ENCODE measurements at places on chromosomes 4 and X.

GRCh38 chrX:50211510-50211909, 6.9 kb downstream of the CCNB3 start:
- DNase-seq = no peak

DNA sequence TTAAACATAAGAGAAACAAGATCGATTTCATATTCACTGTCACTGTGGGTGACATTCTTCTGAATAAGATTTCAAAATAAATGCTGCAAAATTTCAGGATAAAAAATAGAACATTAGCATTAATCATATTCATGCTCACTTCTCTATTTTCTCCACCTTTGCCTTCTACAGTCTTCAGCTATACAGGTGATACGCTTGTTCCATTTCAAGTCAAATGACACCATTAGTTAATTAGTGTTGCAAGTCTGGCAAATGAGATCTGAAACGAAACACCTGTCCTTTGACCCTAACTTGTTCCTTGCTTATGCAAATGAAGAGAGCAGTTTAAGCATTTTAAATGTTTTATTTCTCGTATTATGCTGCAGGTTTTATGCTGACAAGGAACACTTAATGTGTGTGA, 667.5 kb upstream of the MAGEB2 start:
- DNase-seq = no peak

GRCh38 chr4:83219344-83220331, 65.0 kb downstream of the COQ2 start:
- DNase-seq = no peak

DNA sequence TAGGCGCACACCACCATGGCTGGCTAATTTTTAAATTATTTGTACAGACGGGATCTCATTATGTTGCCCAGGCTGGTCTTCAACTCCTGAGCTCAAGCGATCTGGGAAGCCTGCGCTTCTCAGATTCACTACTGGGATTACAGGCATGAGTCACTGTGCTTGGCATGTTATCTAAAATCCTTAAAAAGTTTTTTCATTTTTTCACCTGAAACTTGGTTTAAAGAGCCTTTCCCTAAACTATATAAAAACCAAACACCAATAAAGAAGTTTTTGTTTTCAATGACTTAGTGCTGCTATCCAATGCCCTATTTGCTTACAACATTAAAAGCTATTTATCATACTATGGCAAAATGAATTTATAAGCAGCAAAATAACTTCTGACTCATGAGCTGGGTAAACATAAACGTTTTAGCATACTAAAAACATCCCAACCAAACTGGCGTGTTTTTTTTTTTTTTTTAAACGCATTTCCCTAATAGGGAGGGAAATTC, 127.8 kb downstream of the UBE2K start:
- DNase-seq = no peak
